ENCODE measurements at places on chromosomes 12 and 14. TPM values are rescaled to one million over a fixed set of nuclear protein-coding genes. Genes with fewer than 3 reads are reported as not detected.

Gene TSPAN11
- total RNA-seq: 2.7 TPM

- no peak for DNase-seq
These were observed 13.2 kb downstream of the SPPL3 start for GRCh38 chr12:120890963-120891362.

Gene MYH7
- total RNA-seq: not detected

DNA sequence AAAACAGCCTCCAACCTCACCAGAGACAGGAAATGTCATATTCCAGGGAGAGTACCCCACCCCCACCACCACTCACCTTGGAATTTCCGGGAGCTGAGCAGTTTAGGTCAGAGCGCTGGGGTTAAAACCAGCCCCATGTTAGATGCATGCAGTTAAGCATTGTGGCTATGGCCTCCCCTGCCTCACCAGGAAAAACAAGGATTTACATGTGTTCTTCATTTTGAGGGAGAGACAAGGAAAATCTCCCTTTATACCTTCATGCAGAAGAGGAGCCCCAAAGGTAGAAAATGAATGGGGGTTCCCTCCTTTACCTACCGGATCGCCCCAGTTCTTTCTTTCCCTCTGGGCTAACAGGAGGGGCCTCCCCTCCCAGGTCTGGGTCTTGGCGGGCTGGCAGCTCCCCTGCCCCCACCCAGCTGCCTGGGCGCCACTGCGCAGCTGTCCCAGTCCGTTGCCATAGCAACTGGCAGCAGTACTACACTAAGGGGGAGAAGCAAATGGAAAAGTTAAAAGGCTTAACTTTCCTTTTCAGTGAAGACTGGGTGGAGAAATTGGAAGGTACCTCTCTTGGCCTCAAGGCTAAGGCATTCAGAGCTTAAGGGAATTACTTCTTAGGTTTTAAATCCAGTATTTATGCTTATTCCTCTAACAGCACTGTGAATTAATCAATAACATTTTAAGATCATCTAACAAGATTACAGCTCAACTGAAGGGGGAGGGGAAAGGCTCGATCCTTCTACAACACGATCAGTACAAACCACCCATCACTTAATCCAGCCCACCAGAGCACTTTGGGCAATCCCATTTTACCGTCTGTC, 20.5 kb downstream of the CBX5 start:
- peak; percentile 87 for DNase-seq

DNA sequence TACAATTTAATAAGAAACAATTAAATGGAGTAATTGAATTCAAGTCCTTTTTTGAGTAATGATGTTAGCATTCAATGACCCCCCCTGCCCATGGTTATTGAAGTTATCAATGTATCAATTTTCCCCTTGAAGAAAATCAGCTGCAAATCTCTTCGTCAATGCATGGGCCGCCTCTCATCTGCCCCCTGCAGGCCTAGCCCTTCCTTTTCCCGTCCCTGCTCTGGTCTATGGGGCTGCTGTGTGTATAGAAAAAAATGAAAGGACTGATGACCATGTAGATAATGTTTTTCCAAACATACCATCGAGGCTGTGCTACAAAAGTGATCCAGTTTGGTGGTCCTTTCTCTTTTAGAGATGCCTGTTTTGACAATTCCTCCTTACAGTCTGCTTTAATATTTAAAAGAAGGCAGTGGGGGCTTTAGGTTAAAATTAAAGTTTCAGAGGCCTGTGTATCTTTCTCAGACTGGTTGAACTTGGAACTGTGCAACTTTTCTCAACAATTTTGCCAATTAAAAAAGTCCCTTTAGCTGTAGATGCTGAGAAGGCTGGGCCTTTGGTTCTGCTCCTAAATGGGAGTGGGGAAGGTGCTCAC, 98.4 kb downstream of the APAF1 start:
- no peak for DNase-seq

DNA sequence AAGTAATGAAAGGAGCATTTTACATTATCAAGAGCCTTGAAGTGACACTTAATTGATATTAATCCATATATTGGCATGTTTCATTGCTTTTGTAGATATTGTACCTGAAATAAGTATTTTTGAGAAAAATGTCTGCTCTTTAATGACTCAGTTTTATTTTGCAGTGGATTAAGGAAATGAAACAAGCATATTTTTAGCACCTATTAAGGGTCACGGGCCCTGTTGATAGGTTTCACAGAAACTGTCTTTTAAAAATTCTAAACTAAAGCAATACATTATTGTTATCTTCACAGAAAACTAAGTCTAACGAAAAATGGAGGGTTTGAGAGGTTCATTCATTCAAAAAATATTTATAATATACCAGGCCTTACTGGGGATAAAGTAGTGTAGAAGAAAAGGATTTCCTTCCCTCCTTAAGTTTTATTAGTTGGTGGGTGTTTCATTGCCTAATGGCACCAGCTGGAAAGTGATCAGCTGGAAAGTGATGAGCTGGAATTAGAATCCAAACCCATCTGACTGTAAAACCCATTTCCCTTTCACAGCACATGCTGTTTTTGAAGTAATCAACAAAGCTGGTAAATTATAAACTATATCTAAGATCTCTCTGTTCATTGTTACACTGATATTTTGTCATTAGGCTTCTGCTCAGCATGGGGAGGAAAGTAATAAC, 54.2 kb downstream of the PTPRQ start:
- no peak for DNase-seq

- no peak for DNase-seq
These were observed 102.2 kb downstream of the ERC1 start for GRCh38 chr12:1093166-1093751.

DNA sequence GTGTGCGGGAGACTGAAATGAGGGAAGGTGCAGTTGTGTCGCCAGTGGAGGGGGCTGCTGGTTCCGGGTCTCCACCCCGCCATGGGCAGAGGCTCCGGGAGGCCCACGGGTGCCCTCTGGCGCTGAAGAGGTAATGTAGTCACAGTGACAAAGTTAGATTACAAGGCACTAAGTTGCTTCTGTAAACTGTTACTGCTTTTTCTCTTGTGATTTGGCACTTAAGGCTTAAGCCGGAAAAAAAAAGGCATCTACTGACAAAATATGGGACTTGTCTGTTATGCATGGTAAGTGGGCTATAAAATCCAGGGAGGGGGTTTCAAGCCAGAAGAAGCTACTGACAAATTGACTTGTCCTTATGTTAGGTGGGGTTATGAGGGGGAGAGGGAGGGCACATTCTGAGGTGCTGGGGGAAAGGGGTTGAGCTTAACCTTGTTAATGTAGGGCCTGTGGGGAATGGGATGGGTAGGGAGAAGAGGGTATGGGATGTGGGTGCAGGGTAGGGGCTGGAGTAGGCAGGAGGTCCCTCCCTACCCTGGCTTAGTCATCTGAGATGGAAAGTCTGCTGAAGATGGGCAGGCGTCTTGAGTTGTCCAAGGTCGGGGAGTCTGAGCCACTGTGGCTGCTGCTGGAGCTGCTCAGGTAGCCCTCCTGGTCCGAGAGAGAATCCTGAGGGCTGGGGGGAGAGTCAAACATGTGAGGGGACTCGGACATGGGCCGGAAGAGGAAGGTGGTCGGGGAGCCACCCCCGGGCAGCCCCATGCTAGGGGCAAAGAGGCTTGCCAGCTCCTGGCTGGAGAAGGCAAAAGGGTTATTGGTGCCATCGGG, 3.7 kb downstream of the ZFP36L1 start:
- DNase-seq: peak; percentile 93

DNA sequence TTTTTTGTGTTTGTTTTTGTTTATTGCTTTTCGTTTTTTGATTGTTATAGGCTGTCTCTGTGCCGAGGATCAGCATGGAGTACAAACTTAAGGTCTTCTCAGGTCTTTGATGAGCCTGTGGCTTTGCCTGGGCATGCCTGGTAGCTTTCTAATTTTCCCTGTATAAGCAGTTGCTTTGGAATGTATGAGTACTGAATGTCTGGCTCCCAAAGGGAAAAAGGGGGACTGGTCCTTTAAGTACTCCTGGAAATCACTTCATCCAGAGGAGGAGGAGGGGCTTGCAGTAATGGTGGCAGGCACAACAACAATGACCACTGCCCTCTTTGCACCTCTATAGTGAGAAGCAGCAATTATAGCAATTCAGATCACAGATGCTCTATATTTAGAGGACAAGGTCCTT, 67.6 kb upstream of the TTC7B start:
- DNase-seq: no peak

- no peak for DNase-seq
These were observed 281.1 kb downstream of the NRXN3 start for GRCh38 chr14:78451319-78451695.

Measured in posterior vena cava (tissue), 2 donors.